NCI-H2227 treated with DMSO at 0.1 percent for 48 hours (cell line): ENCODE measurements at places on chromosomes 12 and 14.

GRCh38 chr12:2678426-2678825 is 116.3 kb upstream of the FKBP4 start:
- DNase-seq = no peak

DNA sequence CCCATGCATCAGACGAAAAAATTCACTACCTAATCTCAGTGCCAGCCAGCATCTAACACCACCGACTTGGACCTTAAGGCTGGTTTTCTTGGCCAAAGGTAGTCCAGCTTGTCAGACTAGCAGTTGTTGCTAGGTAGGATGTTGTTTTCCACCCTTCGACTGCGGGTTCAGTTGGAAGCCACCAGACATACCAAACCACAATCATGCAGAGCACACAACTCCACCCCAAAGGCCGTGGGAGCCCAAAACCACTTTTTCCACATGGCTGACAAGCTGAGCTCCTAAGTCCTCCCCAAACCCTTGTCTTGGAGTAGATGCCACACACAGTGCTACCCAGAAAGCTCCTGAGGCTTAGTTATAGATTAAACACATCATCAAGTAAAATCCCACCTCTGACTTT is 46.8 kb downstream of the LRIG3 start:
- no peak for DNase-seq

DNA sequence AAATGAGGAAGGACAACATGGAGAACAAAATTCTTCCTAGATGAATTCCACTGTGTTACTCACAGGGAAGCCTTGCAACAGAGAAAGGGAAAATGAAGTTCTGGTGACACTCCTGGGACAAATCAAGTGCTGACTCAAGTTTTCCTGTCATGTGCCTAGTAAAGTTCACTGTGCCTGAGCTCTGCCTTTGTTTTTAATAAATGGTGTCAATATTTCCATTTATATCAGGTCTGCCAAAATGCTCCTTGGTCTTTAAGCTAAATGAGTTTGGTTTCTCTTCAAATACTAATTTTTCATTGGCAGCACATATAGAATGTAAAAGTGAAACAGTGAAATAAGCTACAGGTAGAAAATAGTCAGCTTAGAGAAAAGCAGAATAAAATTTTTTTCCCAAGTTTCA is 33.0 kb downstream of the HIGD1C start:
- DNase-seq = no peak

DNA sequence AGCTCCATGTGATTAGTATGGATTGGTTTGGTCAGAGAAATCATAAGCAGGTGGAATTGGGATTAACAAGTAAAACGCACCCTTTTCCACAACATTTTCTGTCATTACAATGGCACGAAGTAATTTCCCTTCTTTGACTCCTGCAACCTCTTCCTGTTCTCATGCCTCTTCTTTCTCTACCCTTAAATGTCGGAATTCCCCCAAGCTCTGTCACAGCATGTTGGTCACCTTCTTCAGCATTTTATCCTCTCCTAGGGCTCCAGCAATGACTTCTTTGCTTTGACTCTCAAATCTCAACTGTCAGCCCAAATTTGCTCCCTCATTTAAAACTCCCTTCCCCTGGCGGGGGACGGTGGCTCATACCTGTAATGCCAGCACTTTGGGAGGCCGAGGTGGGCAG is 5.3 kb upstream of the GRIP1 start:
- DNase-seq = no peak

DNA sequence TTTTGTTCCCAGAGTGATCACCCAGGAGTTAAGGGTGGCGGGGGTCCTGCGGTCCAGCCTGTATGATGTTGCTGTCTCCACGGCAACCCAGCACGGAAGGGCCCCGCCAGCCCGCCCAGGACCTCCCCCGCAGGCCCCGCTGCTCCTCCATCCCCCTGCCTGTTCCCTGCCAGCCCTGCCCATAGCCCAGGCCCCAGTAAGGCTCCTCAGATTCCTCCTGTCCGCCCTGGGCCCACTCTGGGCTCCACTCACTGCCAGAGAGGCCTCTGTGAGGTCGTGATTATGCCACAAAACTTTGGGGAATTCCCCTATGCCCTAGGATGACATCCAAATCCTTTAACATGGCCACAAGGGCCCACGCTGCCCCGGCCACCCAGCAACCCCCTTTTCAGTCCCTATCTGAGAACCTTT is 20.8 kb downstream of the HSP90AA1 start:
- no peak for DNase-seq

DNA sequence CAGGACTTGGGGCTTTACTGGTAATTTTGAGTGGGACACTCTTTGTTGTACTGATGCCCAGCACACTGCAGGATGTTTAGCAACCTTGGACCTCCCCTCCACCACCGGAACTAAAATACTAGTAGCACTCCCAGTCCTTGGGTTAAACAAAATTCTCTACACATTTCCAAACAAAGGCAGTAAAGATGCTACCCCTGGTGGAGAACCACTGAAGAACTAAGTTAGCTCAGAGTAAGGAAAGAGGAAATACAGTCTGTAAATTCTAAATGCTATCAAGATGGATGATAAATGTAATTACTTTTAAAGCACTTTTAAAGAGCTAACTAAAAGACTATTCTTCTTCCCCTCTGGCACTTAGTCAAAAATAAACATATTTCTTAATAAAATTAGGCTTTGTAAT is 64.1 kb downstream of the LRP6 start:
- DNase-seq = no peak

- peak; percentile 23 for DNase-seq
Observed at GRCh38 chr12:7439579-7440505, 4.1 kb downstream of the CD163L1 start.

GRCh38 chr12:94457311-94457710 is 2.4 kb downstream of the CEP83 start:
- no peak for DNase-seq

DNA sequence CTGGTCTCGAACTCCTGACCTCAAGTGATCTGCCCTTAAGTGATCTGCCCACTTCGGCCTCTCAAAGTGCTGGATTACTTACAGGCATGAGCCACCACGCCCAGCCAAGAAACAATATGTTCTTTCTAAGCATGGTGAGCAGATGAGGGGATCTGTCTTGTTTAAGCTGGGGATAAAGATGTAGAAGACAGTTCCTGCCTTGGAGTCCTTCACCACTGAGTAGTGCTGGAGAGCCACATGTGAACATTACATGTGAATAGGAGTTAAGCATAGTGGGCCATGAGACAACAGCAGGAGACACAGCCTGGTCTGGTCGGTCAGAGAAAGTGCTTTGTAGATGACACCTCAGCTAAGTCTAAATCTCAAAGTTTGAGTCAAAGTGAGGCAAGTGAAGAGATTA is 26.0 kb downstream of the TMBIM6 start:
- DNase-seq = no peak

- DNase-seq = no peak
Observed at GRCh38 chr12:29782285-29782870, 1.4 kb downstream of the TMTC1 start.

- no peak for DNase-seq
Observed at GRCh38 chr12:124592050-124592449, 24.6 kb upstream of the NCOR2 start.

- DNase-seq = no peak
Observed at GRCh38 chr14:37596790-37597472, 1.5 kb downstream of the TTC6 start.

DNA sequence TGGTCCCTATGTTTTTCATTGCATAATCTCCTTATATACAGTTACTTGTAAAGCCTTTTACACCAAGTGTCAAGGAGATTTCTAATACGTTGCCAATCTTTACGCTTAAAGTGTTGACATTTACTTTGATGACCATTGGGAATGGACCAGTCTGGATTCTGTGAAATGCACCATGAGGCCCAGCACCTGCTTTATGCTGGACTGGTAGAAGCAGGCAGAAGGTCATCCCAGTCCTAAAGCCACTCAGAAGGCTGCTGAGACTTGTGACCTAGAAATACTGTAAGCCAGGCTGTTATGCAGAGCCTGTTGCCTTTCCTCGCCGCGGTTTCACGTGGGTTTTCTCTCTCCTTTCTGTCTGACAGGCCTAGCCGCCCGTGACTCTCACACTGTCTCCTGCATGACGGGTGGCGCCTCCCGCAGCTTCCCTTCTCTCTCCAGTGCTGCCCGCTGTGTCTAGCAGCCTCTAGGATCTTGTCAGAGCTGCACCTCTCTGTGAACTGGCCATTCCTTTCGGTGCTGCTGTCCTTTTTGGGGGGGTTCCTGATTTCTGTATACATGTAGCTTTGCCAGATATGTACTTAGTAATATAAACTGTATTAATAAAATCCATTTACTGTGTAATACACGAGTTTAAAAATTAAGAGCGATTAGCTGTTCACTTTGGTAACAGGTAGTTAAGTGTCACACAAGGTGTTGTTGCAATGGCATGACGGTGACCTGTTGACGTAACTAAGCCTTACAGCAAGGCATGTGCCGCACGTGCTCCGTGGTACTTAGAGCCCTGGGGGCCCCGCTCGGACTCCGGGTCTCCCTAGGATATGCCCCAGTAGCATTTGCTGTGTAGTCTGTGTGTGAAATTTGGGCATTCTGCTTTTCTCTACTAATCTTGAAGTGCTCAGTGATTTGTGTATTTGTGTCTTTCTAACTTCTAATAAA is 29.7 kb downstream of the XRCC3 start:
- no peak for DNase-seq

- no peak for DNase-seq
Observed at GRCh38 chr12:31482816-31483215, 108.1 kb downstream of the DENND5B start.

- no peak for DNase-seq
Observed at GRCh38 chr12:67919406-67919805, 69.8 kb upstream of the IFNG-AS1 start.

- DNase-seq = no peak
Observed at GRCh38 chr14:30558362-30558674, 640 bp upstream of the G2E3 start.

DNA sequence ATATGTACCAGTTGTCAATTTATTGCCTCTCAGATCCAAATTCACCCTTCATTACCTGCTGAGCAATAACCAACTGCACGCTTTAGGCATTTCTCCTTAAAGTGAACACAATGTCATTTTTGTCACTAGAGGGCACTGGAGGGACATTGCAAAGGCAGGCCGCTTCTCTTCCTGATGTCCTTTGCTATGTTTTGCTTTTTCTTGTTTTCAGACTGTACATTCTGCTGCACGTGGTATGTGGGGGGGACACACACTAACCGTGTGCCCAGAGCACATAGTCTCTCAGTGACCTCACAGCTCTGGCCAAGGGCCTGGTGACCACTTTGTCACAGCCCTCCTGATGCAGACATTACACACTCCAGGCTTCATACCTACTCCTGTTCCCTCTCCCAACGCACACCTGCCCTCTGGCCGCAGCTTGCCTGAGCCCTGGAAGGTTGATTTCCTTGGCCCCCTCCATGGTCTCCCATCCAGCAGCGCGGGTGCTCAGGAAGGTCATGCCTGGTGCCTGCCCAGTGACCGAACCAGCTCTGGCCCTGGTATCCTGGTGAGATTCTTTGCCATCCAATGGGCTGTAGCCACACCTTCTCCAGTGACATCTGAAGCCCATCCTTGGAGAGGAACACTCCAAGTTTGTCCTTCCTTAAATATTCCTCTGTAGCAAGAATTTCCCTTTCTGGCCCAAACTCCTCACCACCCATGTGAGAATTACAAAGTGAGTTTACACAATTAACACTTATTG is 39.9 kb downstream of the MYO1H start:
- peak; percentile 28 for DNase-seq

- no peak for DNase-seq
Observed at GRCh38 chr14:86796221-86797074, 1196.5 kb downstream of the GALC start.

- DNase-seq = no peak
Observed at GRCh38 chr14:33814010-33814409, 136.9 kb downstream of the EGLN3 start.

- no peak for DNase-seq
Observed at GRCh38 chr12:79296133-79296532, 394.6 kb downstream of the PAWR start.

GRCh38 chr12:124388679-124389137 is 93.8 kb downstream of the RFLNA start:
- DNase-seq = peak; percentile 76

DNA sequence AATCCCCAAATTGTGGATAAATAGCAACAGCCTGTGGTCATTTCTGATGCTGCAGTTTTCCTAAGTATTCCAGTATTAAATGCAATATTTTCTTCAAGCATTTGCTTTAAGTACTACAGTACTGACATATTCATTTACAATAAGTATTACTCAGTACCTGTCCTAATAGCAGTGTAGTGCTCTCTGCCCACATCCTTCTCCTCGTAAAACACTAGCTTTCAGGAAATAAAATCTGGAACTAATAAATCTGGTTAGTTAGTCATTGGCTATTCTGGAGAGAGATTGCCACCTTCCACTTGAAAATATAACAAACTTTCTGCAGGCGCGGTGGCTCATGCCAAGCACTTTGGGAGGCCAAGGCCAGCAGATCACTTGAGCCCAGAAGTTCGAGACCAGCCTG is 441.5 kb downstream of the PRKD1 start:
- DNase-seq = no peak

- DNase-seq = no peak
Observed at GRCh38 chr14:72126561-72126960, 194.3 kb downstream of the RGS6 start.

- DNase-seq = peak; percentile 28
Observed at GRCh38 chr14:96567289-96567899, 65.2 kb downstream of the PAPOLA start.

- no peak for DNase-seq
Observed at GRCh38 chr12:113170926-113171325, 14.4 kb downstream of the DDX54 start.

DNA sequence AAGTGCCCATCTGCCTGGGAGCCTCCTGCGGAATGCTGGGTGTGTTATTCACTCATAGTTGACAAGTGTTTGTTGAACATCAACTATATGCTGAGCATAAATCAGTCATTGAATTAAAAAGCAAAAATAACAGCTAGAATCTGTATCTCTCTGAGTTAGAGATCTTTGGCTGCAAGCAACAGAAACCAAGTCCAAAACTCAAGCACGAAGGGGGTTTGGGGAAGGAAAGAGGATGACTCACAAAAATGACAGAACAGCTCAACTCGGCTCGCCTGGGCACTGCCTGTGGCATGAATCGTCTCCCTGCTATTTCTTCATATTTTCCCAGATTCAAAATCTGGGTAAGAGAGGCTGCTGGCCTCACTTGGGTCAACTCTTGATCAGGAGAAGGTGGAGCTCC is 72.6 kb upstream of the NCOR2 start:
- no peak for DNase-seq

DNA sequence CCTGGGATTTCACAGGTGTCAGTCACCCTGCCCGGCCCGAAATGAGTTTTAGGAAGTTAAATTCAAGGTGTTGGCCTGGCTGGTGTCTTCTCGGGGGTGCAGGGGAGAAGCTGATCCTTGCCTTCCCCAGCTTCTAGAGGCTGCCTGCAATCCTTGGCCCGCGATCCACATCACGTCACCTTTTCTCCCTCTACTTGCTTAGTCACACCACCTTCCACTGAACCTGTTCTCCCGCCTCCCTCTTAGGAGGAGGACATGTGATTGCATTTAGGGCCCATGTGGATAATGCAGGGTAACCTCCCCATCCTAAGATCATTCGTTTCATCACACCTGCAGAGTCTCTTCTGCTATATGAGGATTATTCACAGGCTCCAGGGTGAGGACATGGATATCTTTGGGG is 25.4 kb upstream of the ATXN2 start:
- DNase-seq = no peak

GRCh38 chr12:87801860-87802720 is 227.1 kb downstream of the C12orf50 start:
- DNase-seq = no peak
